Putamen (tissue), 1 donor: ENCODE measurements at places on chromosomes 13 and 19.

DNA sequence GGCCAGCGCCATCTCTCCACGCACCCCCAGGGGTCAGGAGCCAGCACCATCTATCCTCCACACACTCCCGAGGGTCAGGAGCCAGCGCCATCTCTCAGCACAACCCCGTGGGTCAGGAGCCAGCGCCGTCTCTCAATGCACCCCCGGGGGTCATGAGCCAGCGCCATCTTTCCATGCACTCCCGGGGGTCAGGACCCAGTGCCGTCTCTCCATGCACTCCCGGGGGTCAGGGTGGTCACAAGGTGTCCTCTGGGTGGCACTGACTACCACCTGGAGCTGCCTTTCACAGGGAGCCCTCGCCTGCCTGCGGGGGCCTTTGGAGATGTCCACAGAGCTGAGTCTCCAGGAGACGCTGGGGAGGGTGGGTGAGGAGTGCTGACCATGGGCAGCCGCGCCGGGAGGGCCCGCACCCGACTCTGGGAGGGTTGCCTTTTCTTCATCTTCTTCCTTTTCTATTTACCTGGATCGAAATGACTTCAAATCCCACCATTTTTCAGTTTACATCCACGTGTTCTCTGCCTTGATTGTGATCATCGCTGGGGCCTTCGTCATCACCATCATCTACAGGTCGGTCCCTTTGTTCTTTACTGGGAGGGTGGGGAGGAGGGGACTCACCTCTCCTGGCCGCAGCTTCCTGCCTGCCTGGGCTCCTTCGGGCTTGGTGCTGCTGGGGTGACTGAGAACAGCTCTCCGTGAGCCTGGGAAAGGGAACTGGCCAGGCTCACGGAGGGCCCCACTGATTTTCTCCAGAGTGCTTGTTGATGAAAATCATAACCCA, 19.1 kb downstream of the TEX29 start:
- no peak for DNase-seq

DNA sequence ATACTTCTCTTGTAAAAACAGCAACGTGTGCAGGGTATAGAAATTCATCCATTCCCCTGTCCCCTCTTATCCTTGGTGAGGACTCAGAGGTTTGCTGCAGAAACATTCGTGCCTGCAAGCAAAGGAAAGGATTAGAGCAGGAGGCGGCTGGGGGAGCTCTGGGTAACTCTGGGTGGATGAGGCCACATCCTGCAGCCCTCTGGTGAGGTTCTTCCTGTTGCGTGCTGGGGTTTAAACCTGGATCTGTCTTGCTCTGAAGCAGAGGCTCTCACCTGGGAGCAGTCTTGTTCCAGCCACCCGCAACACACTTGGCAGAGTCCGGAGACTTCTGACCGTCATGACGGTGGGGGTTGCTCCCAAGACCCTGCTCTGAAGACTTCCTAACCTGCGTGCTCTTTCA, 69.2 kb downstream of the ATP11A start:
- DNase-seq = no peak

DNA sequence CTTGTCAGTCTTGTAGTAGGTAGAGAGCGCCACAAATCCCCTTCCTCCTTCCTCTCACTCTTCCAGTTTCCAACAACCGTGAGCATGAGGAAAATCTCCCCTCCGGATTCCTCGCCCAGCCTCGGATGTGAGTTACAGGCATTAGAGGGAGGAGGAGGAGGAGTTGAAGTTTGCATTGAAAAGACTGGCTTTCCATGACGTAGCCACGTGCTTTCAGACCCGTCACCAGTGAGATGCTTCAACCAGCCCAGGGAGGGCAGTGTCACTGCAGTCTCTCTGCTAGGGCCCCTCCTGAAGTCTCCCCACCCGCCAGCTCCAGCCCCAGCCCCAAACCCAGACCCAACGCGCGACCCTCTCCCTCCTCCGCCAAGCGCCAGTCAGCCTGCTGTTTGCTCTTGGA, 442 bp upstream of the FGF14 start:
- peak; percentile 75 for DNase-seq

GRCh38 chr13:38767506-38768265, 80.8 kb downstream of the FREM2 start:
- peak; percentile 87 for DNase-seq

DNA sequence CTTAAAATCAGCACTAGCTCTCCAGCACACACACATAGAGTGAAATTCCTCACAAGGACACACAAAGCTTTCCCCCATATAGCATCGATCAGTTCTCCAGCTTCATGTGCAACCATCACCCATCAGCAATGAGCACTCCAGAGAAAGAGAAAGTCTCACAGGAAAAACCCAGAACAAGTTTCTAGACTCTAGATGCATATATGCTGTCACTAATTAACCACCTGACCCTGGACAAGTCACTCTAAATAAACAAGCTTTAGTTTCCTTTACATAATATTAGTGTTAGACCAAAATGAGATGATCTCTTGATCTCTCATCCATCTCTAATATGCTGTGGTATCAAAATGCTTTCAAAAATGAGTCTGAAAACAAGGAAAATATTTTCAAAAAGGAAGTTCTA, 81.2 kb downstream of the TBC1D4 start:
- DNase-seq = no peak

GRCh38 chr13:43805681-43806128, 18.9 kb upstream of the ENOX1 start:
- no peak for DNase-seq

- DNase-seq = no peak
These were observed 4.9 kb downstream of the ZNF878 start for GRCh38 chr19:12047868-12048267.

- DNase-seq = no peak
These were observed 529.4 kb upstream of the HTR2A start for GRCh38 chr13:47426126-47426849.

GRCh38 chr19:40365613-40366401, 17.3 kb downstream of the PLD3 start:
- peak; percentile 68 for DNase-seq

GRCh38 chr19:15180451-15181390, 20.1 kb downstream of the NOTCH3 start:
- no peak for DNase-seq

DNA sequence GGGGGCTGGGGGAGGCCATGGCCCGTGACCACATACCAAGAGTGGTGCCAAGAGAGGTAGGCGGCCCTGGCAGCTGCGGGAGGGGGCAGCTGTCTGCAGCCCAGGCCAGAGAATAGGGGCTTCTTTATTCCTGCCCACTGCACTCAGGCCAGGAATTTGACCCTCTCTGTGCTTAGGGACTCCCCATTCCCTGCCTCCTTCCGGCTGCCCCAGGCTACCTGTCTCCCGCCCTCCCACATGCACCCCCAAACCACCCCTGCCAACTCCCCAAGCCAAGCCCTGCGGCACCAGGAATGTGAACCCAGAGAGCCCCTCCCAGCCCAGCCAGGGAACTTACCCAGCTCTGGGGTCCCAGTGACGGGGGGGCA, 687 bp downstream of the PLEKHA4 start:
- DNase-seq = no peak

GRCh38 chr13:68110178-68110768, 880.1 kb upstream of the PCDH9 start:
- no peak for DNase-seq

DNA sequence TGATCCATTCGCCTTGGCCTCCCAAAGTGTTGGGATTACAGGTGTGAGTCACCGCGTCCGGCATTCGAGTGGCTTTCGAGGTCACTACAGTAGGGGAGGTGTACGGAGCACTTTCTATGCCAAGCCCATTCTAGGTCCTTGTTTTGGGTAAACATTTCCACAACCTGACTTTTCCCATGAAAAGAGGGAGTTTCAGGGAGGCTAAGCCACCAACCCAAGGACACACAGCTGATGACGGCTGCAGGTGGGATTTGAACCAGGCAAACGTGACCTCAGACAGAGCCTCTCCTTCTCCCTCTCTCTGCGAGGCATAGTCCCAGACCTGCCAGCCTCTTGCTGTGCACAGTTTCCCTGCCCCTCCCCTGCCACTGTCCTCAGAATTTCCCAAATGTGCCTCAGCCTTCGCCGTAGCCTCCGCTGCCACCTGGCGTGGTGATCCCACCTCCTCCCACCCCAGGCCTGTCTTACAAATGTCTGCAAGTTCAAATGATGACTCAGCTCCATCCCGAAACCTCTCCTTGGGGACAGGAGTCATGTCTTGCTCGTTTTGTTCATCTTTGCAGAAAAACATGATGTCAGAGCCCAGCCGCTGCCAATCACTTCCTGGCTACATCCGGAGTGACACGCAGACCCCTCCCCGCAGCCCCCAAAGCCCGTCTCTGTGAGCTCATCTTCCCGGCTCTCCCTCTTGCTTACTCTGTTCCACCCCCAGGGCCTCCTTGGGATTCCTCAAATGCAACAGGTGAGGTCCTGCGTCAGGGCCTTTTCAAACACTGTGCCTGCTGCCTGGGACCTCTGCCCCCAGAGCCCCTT, 6.6 kb upstream of the GADD45B start:
- DNase-seq = no peak

GRCh38 chr13:106186366-106187030, 349.0 kb downstream of the EFNB2 start:
- DNase-seq = no peak

DNA sequence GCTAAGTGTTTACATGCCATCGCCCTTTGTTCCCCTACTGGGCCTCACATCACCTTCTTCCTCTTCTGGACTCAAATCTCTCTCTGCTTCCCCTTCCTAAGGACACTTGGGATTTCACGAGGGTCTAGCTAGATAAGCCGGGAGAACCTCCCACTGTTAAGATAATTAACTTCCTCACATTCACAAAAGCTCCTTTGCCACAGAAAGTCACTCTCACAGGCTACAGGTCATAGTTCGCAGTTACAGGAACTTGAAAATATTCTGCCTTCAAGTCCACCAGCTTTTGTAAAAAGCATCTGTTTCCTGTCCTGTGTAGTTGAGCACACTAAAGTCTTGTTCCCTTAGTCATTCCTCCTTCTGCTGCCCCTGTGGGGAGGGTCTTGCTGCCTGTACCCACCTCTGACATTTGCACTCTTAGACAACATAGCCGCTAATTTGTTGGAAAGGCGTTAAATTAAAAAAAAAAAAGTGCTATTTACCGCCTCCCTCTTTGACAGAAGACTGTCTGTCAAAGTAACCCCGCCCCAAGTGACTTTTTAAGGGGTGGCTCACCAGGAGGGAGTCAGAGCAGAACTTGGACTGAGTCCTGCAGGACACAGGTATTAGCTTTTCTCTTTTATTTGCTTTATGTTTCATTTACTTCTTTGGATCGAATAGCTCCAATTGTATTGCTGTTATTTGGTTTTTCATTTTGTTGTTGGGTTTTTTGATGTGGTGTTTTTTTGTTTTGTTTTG, 26.8 kb upstream of the CEACAM21 start:
- DNase-seq = no peak

GRCh38 chr13:41562083-41562482, 104.7 kb downstream of the RGCC start:
- peak; percentile 93 for DNase-seq

DNA sequence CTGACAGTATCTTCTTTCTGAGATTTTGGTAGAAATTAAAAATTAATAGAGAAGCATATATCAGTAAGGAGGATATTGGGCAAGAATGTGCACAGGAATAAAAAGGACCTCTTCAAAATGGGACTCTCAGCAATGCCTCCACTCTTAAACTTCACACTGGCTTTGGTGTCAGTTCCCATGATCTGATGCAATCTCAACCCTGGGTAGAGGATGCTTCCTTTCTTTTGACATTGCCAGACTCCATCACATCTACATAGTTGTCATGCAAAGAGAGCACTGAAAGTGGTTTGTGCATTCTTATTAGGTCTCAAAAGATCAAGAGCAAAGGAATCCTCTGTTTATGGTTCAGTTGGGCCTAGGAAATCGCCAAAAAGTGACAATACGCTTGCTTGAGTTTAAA, 26.3 kb downstream of the STARD13 start:
- no peak for DNase-seq

DNA sequence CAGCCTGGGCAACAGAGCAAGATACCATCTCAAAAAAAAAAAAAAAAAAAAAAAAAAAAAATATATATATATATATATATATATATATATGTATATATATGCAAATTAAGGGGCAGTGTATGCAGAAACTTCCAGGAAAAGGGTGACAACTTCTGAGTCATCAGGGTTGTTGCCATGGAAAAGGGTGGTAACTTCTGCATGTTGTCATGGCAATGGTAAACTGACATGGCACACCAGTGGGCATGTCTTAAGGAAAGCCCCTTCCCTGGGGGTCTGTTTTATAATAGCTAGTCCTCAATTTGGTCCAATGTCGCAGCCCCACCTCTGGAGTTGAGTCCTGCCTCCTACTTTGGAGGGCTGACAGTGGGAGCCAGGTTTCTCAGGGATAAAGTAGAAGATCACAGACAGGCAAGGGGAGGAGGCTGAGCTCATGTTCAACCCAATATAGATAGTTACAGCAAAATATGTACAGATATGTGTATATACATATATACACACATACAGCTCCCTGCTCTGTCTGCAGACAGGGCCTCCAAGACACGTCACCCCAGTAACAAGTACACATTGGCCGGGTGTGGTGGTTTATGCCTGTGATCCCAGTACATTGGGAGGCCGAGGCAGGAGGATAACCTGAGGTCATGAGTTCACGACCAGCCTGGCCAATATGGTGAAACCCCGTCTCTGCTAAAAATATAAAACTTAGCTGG, 7.2 kb upstream of the FCHO1 start:
- DNase-seq = no peak

GRCh38 chr19:12140545-12141404, 625 bp upstream of the ZNF20 start:
- peak; percentile 85 for DNase-seq

- DNase-seq = peak; percentile 98
These were observed at the start of gene JUNB for GRCh38 chr19:12791345-12792050. Gene JUNB, plus strand, starts transcription at chr19:12791486. Its CDS starts 286 bp downstream, at chr19:12791772.

DNA sequence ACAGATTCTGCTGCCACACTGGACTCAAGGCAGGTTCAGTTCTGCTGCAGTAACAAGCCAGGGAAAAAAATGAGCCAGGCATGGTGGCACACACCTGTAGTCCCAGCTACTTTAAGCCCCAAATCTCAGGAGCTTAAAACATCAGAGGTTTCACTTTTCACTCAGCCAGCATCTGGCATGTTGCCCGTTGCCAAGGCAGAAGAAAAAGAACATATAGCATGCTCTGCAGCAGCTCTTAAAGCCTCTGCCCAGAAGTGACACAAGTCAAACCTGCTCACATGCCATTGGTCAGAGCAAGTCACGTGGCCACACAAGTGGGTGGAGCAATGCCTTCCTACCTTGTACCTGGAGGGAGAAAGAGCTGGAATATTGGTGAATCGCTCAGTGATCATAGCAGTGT, 14.7 kb upstream of the ADGRE5 start:
- DNase-seq = no peak

DNA sequence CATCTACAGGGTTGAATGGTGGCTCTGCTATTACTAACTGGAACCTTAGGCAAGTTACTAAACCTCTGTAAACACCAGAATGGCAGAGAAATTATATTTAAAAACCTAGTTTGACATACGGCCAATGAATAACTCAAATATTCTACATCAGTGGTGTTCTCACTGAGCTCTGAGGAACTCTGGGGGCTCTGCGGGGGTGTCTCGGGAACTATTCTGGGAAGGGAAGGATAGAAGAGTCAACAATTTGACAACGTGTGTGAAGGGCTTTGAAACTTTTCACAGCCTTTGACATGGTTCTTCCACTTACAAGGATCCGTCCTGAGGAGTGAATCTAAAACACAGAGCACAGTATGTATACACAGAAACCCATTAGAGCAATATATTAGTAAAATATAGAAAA, 38.7 kb downstream of the SOHLH2 start:
- peak; percentile 54 for DNase-seq

- DNase-seq = peak; percentile 88
These were observed 18.3 kb downstream of the PABPC3 start for GRCh38 chr13:25114220-25114619.
